ENCODE measurements at places on chromosomes 1 and 21.

- no peak for DNase-seq
Measured at GRCh38 chr1:38005195-38006007, at the start of gene FHL3. FHL3 (minus strand) TSS chr1:38005514; CDS start chr1:37999412, 6,102 bp downstream.

DNA sequence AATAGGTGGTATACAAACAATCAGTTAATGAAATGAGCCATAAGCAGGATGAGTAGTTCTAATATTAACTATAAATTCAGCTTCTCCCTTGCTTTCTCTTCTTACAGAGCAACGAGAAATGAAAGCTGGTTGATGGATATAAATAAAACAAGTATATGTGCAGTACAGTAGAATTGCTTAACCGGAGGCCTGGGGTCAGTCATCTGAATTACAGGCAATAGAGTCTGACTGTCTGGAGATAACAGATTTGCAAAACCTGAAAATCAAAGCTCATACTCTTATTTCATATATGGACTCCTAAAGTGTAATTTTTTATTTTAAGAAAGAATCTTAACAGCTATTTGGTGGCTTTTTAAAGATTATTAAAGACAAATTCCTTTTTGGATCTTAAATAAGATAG, 43.1 kb upstream of the SGIP1 start:
- DNase-seq: no peak

GRCh38 chr21:32044205-32045180, 171.7 kb downstream of the HUNK start:
- DNase-seq: no peak

DNA sequence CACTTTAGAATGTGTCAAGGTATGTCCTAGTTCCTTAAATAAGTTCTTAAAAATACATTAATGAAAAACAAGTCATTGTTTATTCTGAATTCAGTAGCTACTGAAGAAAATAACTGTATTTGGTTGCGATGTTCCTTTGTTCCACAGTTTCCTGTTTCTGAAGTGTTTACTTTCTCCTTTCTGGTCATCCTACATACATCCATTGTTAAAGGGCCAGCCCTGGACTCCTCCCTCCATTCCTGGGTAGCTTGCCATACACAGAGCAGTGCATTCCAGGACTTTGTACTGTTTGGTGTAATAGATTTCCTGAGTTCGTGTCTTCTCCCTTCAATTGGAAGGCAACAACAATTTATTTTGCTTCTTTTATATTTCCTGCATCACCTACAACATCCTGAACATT, 845.4 kb upstream of the CXADR start:
- no peak for DNase-seq

DNA sequence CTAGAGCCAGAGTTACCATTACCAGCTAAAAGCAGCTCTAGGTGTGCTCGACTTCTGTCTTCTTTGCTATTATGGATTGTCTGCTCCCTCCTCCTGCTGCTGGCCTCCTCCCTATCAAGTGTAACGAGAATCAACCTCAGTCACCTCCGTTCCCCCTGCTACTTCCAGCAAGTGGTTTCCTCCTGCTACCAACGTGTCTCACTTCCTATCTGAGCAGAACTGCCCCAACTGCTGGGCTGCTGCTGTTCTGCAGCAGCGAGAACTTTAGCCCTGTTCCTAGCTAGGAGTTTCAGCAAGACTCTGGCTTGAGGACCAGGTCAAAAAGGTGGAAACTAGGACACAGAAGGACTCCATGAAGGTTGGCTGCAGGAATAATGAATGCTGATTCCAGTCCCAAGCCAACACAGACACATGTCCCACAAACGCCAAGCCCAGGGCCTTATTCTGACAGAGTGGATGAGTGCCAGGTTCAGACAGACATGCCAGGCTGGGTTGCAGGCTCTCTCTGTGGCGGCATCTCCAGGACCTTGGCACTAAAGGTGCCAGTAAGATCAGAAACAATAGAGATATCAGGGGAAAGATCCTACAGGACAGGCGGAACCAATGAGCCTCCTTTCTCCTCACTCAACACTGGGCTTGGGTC, 46.9 kb downstream of the CD34 start:
- DNase-seq: no peak

DNA sequence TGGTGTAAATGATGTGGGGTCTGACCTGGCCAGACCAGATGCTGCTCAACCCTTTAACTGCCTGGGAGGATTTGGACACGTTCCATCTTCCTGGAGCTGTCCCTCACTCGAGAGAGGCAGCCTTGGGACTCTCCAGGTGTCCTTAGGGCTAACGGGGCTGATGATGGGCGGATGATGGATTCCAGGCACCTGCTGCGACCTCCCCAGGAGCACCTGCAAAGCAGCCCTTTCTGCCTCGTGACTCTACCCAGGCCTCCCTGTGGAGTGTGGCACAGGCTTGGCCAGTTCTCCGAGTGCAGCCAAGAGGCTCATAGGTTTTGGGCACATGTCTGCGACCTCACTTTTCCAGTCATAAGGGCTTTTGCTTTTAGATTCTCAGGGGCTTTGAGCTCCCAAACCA, 12.3 kb upstream of the TRIM17 start:
- no peak for DNase-seq

GRCh38 chr1:111778541-111779051, 22.9 kb downstream of the DDX20 start:
- no peak for DNase-seq

DNA sequence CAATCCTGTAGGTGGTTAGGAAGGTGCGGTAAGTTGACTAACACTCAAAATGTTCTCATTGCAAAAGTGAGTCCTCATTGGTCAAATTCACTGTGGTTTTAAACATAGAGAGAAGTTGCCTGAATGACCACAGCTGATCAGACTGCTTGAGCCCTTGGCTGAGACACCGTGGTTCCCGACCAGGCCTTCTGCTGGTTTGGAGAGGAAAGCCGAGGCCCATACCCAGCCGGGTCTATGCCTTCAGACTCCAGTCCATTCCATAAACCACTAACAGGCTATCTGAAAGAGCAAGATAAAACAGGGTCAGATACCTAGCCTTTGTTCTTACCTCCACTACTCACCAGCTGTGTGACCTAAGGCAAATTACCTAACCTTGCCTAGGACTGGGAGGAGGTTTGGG, 133.9 kb downstream of the LMX1A start:
- DNase-seq: no peak

- no peak for DNase-seq
Measured at GRCh38 chr1:4655674-4656532, 1.5 kb downstream of the AJAP1 start.

GRCh38 chr1:119895102-119895501, 1.2 kb downstream of the ADAM30 start:
- no peak for DNase-seq

DNA sequence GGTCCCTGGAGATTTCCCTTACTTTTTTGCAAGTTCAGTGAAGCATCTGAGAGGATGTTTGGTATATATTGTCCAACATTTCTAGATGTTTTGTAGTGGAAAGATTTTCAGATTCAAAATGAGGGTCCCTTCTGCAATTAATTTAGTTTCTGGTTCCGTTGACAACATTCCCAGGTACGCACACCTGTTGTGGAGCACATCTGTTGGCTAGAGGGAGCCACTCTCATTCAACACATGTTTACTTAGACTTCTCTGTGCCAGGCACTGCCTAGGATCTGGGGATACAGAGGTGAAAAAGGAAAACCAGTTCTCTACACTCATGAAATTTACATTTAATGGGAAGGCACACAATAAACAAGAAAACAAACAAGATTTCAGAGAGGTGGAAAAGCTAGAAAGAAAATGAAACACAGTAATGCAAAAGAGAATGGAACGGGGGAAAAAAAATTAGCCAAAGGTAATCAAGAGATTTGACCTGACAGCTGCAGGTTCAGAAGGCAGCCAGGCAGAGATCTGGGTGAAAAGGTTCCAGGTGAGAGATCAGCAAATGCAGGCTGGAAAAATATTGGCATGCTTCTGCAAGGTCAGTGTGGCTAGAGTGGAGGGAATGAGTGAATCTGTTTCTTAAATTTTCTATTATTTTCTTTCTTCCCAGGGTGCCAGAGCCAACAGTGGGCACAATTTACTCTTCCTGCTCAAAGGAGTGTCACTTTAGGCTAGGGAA, 48.4 kb upstream of the KAZN start:
- no peak for DNase-seq

- DNase-seq: no peak
Measured at GRCh38 chr1:97632776-97633175, 288.1 kb downstream of the DPYD start.

Measured in stimulated activated CD8-positive, alpha-beta memory T cell treated with anti-CD3 and anti-CD28 coated beads, Interleukin-12 subunit alpha, Interleukin-12 subunit beta, amount 100 ng/mL, for 1 hour (primary cell).